ENCODE measurements at places on chromosomes 2 and 18.
A peak's percentile ranks its signal among the peaks of the same experiment; 100 is the strongest.

GRCh38 chr2:210337159-210337558, 22.2 kb upstream of the MYL1 start:
- no peak for DNase-seq

GRCh38 chr2:130756053-130756873, 923 bp downstream of the AMER3 start:
- peak; percentile 85 for DNase-seq

DNA sequence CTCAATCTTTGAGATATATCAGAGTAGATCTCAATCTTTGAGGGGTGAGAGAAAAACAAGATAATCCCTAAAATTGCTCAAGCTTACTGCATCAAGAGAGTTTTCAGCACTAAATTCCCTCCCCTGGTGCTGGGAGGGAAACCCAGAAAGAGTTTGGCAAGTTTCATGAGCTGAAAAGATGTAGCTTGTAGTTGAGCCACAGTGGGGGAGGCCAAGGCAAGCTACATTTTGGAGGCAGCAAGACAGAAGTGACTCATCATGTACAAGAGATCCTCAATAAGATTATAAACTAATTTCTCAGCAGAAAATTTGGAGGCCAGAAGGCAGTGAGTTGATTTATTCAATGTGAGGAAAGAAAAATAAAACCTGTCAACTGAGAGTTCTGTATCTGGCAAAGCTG, 308.2 kb downstream of the PIEZO2 start:
- DNase-seq = no peak

DNA sequence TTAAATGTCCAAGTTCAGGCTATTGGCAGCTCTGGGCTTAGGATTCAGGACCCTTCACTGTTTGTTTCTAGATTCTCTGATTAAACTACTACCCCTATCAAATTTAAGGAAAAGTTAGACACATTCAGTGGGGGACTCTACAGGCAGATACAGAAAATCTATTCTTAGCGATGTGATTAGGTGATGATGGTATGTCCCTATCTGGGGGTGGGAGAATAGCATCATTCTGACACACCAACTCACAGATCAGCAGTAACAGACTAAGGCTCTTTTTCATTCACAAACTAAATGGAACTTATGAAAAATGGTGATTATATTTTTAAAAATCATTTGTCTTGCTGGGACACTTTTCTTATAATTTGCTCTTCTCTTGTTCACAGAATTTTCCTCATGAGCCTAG, 232.9 kb upstream of the CDH2 start:
- no peak for DNase-seq

GRCh38 chr2:200661477-200661876, 75.7 kb downstream of the AOX1 start:
- DNase-seq = no peak

DNA sequence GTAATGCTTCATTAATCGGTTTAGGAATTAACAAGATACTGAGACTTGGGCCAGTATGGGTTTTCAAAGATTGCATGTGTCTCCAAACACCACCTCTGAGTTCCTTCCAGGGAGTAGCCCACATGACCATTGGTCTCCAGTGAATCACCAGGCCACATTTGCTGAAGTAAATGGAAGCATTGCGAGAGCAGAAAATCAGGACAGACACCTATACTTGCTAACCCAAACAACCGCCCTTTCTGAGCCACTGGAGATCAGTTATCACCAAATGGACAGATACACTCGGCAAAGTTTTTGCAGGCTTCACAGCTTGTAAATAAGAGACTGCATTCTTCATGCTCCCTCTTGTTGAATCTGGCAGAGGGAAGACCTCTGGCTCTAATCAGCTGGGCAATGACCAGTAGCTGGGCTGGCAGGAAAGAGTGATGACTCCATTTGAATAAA, 40.9 kb downstream of the GATA6 start:
- peak; percentile 60 for DNase-seq

- DNase-seq = peak; percentile 39
These were observed 37.5 kb upstream of the HAAO start for GRCh38 chr2:42829671-42830440.

GRCh38 chr2:60556576-60557485, 3.4 kb upstream of the BCL11A start:
- no peak for DNase-seq

DNA sequence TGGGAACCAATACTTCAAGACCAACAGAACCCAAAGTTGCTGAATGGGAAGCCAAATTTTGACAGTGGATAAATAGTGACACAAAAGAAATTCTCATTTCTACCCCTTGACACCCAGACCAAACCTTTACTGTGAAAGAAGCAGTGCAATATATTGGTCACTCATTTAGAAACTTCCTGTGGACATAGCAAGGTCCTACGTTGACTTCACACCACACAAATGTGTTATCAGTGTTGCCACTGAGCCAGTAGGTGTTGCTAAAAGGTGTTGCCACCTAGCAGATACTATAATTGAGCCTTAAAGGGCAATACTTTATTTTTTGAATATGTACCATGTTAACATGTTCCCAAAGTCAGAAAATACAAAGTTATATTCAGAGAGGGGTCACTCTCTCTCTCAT, 1008.9 kb upstream of the CDH2 start:
- DNase-seq = no peak

GRCh38 chr2:171167352-171167997, 6.8 kb upstream of the TLK1 start:
- DNase-seq = no peak
